Gastroesophageal sphincter (tissue), 4 donors: ENCODE measurements at places on chromosomes 12 and 14.

GRCh38 chr12:6646276-6647082 is 753 bp downstream of the ACRBP start:
- ATAC-seq, result peak; percentile 9

DNA sequence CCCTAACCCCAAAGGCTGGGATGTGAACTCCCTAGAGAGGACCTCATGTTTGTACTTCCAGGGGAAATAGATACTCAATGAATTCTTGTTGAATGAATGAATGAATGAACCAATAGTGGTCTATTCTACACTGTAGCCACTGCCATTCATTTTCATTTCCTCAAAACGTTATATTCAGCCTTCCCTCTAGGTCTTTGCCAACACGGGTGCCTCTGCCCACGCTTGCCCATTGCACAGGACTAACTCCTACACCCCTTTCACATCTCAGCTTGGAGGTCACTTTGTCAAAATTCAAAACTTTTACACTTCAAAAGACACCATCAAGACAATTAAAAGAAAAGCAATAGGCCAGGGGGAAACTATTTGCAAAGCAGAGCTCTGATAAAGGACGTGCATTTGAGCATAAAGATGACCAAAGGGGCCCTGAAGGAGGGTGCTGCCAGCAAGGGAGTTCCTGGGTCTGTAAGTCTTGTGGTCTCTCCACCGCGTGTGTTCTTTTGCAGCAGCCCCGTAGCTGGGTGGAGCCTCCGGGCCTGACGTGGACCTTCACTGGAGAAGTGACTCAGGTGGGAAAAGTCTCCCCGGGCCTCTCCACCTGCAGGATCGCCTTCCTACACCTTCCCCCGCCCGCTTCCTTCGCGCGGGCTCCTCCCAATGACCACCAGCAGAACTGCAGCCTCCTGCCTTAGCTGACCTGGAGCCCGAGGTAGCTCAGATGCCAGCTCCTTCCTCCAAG is 31.5 kb downstream of the TMEM63C start:
- no peak for ATAC-seq

DNA sequence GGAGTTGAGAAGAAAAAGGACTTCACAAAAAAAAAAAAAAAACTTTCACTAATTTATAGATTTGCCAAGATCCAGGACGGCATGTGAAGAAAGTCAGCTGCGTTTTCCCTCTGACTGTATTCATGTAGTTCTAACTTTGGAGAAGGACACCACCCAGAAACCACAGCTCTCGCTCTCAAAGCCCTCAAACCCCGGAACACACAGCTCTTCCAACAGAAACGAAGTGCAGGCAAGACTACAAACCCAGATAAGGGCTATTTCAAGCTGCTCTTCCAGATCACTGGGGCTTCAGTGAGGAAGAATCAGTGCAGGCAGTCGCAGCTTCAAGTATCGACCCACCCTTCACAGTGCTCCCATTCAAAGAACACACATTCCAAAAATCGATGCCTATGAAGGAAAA is 13.2 kb downstream of the KCNH5 start:
- ATAC-seq, result no peak

DNA sequence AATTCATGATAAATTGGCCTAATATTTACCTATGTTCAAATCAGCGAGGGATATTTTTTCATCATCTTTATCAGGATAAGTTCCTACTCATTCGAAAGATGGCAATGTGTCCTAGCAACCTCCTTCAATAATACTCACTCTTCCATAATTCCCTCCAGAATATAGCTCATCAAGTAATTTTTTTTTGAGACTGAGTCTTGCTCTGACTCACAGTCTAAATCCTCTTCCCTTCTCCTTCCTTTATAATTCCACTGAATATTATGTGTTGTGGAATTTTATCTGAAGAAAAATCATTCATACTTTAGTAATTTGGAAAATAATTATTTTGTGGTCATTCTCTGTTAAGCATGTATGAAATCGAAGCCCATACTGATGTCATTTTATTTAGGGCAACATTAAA is 663.8 kb downstream of the FLRT2 start:
- no peak for ATAC-seq

DNA sequence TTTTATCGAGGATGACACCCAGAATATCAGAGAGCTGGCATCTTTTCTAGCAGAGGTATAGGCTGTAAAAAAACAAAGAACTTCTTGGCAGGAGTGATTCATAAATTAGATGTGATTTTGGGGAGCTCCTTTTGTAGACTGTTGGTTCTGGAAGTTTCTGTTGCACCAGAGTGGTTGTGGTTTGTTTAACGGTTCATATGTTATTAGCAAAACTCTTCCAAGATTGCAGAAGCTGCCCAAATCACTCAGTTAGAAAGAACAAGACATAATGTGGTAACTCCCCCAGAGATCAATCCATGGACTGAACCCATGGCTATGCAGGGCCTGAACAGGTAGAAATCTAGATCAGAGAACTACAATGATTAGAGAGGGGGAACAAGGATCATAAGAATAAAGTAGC is 6.7 kb upstream of the RNASE10 start:
- ATAC-seq, result no peak

DNA sequence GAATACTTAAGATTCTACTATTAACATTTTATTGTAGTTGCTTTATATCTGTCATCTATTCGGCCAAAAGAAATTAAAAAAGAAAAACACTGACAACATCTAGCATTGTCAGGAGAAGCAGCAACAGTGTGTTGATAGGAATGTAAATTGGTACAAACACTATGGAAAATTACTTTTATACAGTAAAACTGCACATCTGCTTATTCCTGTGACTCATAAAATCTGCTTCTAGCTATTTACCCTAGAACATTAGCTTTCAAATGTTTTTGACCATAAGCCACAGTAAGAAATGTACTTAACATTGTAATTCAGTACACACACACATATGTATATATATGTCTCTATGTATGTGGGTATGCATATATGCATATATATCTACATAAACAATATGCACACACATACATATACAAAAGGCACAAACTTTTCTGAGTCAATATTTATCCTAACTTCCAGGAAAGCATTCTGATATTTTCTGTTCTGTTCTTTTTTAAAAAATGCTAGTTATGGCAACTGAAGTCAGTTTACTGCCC is 278.9 kb upstream of the GARIN2 start:
- ATAC-seq, result no peak

GRCh38 chr12:25644979-25645378 is 91.9 kb upstream of the LMNTD1 start:
- ATAC-seq, result no peak

- ATAC-seq, result no peak
Measured at GRCh38 chr12:94047781-94048567, 100.4 kb upstream of the PLXNC1 start.

GRCh38 chr14:55654243-55654642 is 74.2 kb downstream of the KTN1 start:
- no peak for ATAC-seq
